ENCODE measurements at places on chromosomes 5 and 9.

GRCh38 chr5:153489611-153490010, 859 bp upstream of the GRIA1 start:
- no peak for DNase-seq

DNA sequence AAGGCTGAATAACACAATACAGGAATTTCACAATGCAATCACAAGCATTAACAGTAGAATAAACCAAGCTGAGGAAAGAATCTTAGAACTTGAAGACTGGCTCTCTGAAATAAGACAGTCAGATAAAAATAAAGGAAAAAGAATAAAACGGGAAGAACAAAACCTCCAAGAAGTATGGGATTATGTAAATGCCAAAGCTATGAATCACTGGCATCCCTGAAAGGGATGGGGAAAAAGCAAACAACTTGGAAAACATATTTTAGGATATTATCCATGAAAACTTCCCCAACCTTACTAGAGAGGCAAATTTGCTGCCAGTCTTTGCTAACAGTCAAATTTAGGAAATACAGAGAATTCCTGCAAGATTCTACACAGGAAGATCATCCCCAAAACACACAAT, 157.9 kb downstream of the ALDH1A1 start:
- no peak for DNase-seq

DNA sequence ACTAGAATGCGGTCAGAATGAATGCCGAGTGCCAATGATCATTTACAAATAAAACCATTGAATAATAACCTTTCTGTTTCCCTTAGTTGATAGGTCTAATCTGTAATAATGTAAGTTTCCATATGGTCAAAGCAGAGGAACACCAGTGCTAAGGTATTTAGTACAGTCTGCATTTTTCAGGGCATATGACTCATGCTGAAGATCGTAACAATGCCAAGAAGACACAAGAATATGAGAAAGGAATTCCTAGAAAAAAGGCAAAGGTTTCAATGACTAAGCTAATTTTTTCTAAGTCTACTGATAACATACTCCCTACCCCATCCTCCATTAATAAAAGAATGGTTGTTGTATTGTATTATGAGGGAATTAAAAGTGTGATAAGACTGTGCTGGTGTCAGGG, 2.8 kb downstream of the OR1L8 start:
- no peak for DNase-seq

DNA sequence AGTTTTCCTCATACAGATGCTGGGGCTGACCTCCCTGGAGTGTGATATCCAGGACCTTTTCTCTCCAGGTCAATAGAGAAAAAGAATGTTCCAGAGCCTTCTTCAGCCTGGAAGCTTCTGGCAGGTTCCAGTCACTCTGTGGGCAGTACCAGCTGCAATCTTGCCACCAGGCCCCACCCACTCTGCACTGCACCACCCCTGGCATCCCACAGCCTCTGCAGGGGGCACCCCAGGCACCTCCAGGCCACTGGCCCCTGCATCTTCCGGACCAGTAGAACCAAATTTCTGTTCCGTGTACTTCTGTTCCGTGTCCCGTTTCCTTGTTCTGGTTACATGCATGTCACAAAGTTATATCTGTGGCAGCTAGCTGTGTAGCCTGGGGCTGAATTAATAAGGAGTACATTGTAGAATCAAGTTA, 83.3 kb upstream of the ZBTB43 start:
- no peak for DNase-seq

GRCh38 chr9:115997923-115998322, 155.7 kb upstream of the PAPPA start:
- DNase-seq, result no peak

GRCh38 chr9:127140181-127140580, 17.7 kb upstream of the ANGPTL2 start:
- no peak for DNase-seq

DNA sequence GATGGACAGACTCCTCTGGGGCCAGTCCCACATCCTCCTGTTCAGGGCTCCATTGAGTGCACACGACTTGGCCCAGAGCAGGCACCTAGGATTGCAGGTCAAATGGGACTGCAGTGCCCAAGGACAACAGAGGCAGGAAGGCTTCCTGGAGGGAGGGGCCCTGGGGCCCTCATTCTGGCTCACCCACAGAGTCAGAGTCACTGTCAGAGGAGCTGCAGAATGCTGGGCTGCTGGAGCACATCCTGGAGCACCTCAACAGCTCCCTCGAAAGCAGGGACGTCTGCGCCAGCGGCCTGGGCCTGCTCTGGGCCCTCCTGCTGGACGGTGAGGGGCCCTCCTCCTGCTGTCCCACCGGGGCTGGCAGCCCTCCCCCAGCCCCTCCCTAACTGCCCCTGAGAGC, 15.1 kb downstream of the REXO4 start:
- DNase-seq, result no peak

GRCh38 chr5:159944056-159944600, 27.8 kb downstream of the ADRA1B start:
- DNase-seq, result no peak

DNA sequence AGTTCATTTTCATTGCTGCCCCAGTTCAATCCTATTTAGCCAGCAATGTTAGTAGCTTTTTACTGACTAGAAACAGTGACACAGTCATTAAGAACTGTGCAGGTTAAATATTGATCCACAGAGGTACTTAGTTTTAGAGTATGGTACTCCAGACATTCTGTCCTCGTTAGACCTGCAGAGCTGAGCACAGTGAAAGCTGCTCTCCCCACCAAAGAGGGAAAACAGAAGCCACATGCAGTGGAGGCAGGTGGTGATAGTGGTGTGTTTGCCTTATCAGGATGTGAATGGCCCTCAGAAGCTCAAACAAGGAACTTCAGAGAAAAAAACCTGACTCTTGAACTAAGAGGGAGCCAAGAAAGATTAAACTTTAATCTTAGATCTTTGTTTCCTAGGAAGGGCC, 75.5 kb downstream of the UNC13B start:
- DNase-seq, result no peak

- DNase-seq, result no peak
Observed at GRCh38 chr5:76149636-76150035, 66.5 kb downstream of the SV2C start.

DNA sequence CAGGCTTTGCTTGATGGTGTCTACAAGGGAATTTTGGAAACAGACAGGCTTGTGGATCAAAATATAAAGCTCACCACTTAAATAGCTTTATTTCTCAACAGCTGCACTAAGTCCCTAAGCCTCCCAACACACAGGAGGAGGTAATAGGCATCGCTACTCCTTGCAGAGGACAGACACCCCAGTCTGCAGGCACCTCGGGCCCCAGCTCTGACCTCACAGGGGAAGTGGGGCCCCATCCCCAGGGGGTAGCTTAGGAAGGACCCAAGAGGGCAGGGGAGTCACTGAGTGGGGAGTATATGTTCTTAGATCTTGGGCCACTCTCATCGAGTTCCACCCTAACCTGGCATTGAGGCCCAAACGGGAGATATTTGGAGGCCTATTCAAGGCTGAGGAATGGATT, 66.7 kb upstream of the XPA start:
- DNase-seq, result no peak

- no peak for DNase-seq
Observed at GRCh38 chr9:127092041-127092608, 30.3 kb downstream of the ANGPTL2 start.

- DNase-seq, result no peak
Observed at GRCh38 chr5:90402521-90403255, 6.9 kb downstream of the CETN3 start.

DNA sequence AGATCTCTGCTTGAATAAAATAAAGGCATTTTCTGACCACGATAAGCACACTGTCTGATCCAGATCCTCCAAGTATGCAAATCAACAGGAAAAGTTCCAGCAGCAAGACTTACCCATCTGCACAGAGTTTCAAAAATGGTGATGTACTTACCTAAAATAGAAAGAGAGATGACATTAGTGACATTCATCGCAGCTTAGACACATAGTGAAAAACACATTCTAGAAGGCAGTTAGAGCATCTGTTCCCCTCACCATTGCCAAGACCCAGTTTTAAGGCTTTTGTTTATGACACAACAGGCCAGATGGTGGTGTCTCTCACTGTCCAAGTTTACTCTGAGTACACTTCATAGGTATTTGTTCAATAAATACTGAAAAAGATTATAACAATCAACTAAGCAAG, 207.7 kb downstream of the PDE4D start:
- no peak for DNase-seq

- DNase-seq, result no peak
Observed at GRCh38 chr9:72326641-72327040, 38.4 kb downstream of the ZFAND5 start.

DNA sequence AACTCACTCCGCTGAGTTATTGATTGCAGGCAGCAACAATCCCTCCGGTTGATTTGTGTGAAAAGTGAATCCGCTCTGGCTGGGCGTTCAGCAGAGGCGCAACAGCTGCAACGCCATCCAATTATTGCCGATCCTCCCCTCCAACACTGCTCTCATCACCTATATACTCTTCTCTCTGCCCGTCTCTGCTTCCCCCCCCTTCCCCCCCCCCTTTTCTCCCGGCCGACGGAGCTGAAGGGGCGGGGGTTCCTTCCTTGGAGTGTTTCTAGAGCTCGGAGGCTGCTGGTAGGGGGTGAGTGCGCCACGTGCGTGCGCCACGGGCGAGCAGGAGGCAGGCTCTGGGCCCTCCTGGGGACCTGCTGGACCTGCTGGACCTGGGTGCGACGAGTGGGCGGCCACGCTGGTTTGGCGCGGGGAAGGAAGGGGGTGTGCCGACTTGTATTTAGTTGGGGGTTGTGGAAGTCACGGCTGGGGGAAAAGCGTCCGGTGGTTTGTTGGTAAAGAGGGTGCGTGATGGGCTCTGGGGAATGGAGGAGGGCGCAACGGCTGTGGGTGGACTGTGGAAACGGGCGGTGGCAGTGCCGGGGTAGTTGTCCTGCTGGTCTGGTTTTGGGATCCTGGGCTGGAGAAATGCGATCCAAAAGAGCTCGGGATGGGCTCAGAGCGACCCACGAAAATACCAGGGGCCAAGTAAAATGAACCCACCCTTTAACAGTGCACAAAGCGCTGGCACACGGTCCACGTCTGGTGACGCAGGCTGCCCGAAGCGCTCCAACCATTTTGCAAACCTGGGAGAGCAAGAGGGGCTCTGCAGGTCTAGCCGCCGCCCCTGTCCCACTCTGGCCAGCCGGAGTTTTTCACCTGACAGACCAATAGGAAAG, 6.4 kb upstream of the MEF2C start:
- no peak for DNase-seq

DNA sequence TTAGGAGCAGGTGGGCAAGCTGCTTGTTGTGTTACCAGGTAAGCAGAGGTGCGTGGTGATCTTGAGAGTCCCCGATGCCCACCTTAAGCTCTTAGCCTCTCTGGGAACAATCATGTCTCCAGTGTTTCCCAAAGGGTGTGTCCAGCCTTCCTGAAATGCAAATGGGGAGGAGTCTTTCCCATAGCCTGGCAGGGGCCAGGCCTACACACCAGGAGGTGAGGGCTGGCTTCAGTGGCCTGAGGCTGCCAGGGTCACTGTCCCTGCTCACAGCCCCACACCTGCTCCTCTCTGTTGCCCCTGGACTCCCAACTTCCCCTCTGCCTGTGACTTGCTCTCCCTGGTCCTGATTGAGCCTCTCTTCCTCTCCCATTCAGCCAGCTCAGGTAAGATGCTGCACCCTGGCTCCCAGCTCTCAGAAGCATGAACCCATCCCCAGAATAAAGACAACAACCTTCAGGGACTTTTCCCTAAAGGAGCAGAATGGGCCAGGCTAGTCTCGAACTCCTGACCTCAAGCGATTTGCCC, 65.7 kb upstream of the PHYKPL start:
- DNase-seq, result no peak

GRCh38 chr9:123960366-123960765, 30.4 kb upstream of the DENND1A start:
- DNase-seq, result no peak

GRCh38 chr5:180210961-180211760, 2.1 kb upstream of the RASGEF1C start:
- DNase-seq, result no peak

DNA sequence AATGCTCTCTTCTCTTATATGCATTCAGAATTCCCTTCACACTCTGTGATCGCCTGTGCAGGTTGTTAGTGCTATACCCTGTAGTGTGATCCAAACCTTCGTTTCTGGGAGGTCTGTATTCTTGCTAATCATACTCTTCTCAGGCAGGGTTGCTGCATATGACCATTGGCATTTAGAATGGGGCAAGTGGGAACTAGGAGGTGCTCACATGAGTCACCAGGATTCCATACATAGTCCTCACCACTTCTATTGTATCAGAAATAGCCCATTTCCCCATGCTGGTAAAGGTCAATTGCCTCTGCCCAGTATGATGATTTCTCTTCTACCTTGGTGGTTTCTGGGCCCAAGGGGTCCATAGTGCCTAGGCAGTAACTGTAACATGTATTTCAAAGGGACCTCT, 443.5 kb upstream of the CDH6 start:
- DNase-seq, result no peak

- no peak for DNase-seq
Observed at GRCh38 chr9:95465115-95465514, 51.7 kb downstream of the PTCH1 start.

- no peak for DNase-seq
Observed at GRCh38 chr5:170306381-170306831, 8.8 kb upstream of the LCP2 start.

GRCh38 chr9:61667559-61668121, 477.8 kb downstream of the SPATA31A7 start:
- DNase-seq, result no peak

DNA sequence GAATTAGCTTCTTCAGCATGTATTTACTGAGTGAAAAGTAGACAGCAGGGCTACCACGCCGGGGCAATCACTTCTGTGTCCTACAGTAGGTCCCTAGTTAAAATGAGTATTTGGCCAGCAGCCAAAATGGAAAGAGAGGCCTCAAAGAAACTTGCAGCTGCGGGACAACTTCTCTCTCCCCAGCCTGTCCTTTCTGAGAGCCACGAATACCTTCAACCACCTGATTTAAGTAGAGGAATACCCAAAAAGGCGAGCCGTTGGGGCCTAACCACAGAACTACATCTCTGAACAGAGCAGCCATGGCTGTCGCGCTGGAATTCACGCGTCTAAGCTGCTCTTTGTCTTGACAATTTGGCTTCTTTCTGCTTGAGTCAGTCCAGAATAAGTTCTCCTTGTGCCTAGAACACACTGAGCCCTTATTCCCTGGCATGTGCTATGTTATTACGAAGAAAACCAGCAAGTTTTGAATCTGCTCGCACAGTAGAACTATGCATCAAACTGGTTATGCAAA, 43.8 kb upstream of the GOLPH3 start:
- no peak for DNase-seq

GRCh38 chr5:159493696-159494095, 163.4 kb upstream of the IL12B start:
- no peak for DNase-seq

DNA sequence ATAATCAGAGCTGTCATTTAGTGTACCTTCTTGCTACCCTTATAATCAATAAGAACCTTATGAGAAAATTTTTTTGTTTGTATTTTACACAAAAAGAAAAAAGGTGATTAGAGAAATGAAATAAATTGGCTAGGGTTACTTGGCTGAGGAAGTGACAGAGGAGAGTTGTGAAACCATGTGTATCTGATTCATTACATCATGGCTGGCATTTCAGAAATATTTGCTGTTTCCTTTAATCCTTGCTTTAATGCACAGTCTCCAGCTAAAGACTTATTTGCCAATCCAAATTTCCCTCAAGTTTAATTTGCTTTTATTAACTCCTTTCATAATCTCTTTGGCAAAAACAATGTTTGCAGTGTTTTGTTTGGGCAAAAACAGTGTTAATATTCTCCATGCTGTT, 543.1 kb downstream of the KIF4B start:
- no peak for DNase-seq

Data from NCI-H187 treated with DMSO at 0.1 percent for 48 hours (cell line).